ENCODE measurements at places on chromosomes 6 and 20.

DNA sequence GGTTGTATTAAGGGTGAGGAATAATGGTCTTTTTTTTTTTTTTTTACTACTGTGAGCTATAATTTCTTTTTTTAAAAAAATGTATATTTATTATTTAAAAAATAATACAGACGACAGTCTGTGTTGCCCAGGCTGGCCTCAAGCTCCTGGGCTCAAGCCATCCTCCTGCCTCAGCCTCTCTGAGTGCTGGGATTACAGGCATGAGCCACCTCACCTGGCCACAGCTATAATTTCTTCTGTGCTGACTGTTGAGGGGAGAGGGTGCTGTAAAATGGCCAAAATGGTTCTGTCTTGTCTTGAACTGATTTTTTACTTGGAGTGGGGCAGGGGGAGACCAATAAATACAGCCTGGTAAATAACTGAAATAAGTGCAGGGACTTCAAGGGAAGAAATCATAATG lies 3.6 kb downstream of the SRSF3 start:
- DNase-seq = no peak

GRCh38 chr6:122609881-122610689 lies at the start of gene PKIB:
PKIB (plus strand) TSS chr6:122610405; CDS start chr6:122717795, 107,390 bp downstream.
- DNase-seq = peak; percentile 45

GRCh38 chr6:138025528-138025978 lies 81.7 kb downstream of the PERP start:
- no peak for DNase-seq

- no peak for DNase-seq
These were observed 44.5 kb downstream of the SULF2 start for GRCh38 chr20:47740862-47741184.

GRCh38 chr6:81003894-81004293 lies 748.6 kb downstream of the TENT5A start:
- DNase-seq = no peak

DNA sequence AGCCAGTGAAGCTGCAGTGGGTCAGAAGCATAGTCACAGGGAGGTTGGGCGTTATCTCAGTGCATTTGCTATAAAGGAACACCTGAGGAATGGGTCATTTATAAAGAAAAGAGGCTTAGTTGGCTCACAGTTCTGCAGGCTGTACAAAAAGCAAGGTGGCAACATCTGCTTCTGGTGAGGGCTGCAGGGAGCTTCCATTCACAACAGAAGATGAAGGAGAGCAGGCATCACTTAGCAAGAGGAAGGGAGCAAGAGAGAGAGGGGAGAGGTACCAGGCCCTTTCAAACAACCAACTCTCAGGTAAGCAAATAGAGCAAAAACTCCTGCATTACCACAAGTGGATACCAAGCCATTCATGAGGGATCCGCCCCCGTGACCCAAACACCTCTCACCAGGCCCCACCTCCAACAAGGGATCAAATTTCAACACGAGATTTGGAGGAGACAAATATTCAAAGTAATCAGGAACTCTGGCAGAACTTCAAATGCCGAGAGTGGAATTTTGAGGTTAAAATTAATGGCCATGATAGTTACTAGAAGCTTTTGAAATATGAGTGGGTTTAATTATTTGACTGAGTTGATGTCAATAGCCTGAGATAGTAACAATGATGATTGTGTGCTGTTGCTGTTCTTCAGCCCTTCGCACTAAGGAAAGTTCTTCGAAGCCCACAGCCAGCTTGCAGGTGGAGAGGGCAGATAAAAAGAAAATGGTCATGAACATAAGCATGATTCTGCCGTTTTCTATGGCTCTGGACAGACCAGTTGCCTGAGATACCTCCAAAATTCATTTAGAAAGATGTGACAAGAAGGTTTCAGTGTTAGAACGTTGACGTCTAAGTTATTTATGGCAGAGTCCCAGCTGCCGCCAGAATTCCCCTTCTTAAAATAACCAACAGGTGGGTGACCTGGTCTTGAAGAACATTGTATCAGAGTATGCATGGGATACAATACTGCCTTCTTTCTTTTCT lies 55.3 kb upstream of the ADTRP start:
- no peak for DNase-seq

DNA sequence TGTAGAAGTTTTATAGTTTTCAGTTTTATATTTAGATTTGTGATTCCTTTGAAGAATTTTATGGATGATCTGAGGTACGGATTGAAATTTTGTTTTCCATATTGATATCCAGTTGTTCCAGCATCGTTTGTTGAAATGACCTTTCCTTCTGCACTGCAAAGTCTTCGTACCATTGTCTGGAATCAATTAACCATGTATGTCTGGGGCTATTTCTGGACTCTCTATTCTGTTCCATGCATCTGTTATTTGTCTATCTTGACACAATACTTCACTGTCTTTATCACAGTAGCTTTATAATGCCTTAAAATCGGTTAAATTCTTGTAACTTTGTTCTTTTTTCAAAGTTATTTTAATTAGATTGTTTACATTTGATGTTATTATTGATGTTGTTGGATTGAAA lies 154.9 kb downstream of the FARS2 start:
- no peak for DNase-seq

- DNase-seq = no peak
These were observed 44.8 kb downstream of the TXNDC5 start for GRCh38 chr6:7865781-7866180.

- no peak for DNase-seq
These were observed 695.3 kb downstream of the MAFB start for GRCh38 chr20:39993742-39994141.

DNA sequence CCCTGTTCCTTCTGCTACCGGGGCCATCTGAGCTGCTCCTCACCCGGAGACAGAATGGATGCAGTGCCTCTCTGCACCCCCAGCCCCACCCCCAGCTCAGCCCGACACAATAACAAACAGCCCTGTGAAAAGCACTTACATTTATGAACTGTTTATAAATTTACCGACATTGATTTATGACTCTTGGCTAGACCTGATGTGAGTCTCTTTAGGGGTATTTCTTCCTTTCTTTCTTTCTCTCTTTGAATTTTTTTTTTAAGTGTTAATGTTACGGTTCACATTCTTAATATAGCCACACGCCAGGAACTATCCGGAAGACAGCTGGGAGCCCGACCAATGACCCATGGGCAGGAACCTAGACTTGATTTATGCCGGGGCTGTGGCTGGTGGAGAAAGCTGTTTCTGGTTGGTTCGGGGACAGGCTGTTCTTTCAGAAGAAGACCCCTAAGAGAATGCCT lies 266.3 kb downstream of the CDC5L start:
- no peak for DNase-seq

DNA sequence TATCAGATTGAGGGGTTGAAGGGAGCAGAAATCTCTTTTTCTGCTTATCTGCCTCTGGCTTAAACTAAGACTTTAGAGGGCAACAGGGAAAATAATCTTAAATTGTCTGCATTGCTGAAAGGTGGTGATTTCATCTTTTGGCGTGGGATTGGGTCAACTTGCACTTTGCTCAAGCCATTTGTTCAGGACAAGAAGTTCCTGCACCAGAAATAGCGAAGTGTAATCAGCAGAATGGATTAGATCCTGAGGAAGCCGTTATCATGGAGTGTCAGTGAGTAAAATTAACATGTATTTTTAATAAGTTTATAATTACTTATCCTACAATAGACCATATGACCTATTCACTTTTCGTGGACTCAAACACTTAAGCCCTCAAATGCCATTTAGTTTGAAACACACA lies 249.3 kb downstream of the CD83 start:
- DNase-seq = no peak

GRCh38 chr20:34708621-34709043 lies 4.5 kb downstream of the TP53INP2 start:
- no peak for DNase-seq

- DNase-seq = no peak
These were observed 2.8 kb upstream of the FOXC1 start for GRCh38 chr6:1606780-1607515.

- DNase-seq = no peak
These were observed 125.4 kb downstream of the CD24 start for GRCh38 chr6:106849120-106849519.

DNA sequence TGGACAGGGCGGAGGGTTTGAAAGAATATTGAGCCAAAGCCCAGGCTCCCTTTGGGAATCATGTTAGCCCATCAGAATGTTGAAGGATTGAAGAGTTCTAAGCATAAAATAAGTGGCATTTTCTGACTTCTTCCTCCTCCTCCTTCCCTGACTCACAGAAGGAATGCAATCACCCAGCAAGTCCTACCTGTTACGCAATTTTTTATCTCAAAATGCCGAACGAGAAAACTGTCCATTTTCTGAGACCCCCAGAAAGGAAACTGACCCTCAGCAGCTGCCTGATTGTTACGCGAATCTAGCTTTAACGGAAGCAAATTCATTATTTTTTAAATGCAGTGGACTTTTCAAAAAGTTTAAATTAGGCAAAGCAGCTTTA lies 4.7 kb upstream of the DNAJC5 start:
- DNase-seq = no peak

GRCh38 chr6:115717062-115717461 lies 343.6 kb downstream of the FRK start:
- DNase-seq = no peak

- DNase-seq = no peak
These were observed 26.4 kb downstream of the MEP1A start for GRCh38 chr6:46819561-46819960.

- DNase-seq = no peak
These were observed 792 bp upstream of the MICA start for GRCh38 chr6:31402324-31403282.

DNA sequence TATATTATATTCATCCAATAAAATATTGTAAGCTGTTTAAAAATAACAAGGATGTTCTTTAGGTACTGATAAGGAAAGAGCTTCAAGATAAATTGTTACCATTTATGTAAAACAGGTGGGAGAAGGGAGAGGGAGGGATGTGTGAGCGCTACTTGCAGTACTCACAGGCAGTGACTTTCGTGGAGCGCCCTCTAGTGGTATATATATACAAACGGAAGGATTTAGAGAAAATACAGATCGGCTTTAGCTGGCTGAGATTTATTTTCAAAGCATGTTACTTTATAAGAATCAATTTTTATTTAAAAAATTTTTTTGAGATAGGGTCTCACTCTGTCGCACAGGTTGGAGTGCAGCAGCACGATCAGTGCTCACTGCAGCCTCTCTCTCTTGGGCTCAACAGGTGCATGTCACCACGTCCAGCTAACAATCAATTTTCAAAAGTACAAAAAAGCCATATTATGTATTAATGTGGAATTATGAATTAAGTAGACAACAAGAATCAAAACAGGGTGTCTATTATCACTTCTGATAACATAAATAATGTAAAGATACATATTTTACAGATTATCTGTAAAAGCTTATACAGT lies 3.3 kb upstream of the MOG start:
- DNase-seq = no peak

DNA sequence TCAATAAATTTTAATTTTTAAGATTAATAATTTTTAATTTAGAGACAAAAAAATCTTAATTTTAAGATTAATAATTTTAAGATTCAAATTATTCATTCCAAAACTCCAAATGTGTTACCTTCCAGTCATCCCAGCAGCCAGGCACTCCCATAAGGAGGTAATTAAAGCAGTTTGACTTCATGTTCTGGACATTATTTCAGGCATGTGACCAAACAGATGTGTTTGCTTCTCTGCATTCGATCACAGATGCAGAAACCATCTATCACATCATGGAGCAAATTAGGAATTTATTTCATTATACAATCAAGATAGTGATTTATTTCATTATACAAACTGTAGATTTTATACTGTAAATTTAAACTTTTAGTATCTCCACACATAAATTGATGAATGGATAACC lies 150.3 kb downstream of the AKAP7 start:
- DNase-seq = no peak

GRCh38 chr6:36820700-36821580 lies 18.3 kb downstream of the CPNE5 start:
- DNase-seq = no peak

DNA sequence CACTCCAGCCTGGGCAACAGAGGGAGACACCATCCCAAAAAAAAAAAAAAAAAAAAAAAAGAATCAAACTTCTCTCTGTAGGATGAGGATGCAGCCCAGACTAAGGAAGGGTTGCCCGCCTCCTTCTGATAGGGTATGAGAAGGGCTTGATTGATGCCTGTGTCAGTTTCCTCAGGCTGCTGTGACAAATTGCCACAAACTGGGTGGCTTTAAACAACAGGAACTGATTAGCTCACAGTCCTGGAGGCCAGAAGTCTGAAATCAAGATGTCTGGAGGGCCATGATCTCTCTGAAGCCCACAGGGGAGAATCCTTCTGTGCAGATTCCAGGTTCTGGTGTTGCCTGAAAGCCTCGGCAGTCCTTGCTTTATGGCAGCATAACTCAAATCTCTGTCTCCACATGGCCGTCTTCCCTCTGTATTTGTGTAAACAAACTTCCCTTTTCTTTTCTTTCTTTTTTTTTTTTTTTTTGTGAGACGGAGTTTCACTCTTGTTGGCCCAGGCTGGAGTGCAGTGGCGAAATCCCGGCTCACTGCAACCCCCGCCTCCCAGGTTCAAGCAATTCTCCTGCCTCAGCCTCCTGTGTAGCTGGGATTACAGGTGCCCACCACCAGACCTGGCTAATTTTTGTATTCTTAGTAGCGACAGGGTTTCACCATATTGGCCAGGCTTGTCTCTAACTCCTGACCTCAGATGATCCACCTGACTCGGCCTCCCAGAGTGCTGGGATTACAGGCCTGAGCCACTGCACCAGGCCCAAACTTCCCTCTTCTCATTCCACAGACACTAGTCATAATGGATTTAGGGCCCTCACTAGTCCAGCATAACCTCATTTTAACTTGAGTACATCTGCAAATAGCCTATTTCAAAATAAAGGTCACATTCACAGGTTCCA lies 11.2 kb upstream of the CDK19 start:
- DNase-seq = no peak

GRCh38 chr6:133408132-133408531 lies 167.0 kb downstream of the EYA4 start:
- no peak for DNase-seq

DNA sequence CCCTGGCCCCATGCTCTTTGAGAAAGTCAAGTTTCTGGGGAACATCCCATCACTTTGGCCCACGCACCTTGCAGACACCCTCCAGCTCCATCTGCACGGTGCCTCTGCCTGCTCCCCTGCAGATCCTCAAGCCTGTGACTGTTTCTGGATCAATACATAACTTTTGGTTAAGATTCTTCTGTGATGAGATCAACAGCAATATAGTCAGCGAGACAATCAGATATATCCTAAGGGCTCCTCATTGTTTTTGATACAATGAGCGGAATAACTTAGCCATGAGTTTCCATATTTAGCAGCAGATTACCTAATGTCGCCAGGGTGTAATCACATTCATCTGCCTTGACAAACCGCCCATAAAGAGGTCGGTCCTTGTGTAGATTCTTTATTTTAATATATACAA lies 109.3 kb upstream of the MTHFD1L start:
- DNase-seq = no peak
